ENCODE measurements at places on chromosomes 1 and 21. TPM values are rescaled to one million over a fixed set of nuclear protein-coding genes. Genes with fewer than 3 reads are reported as not detected.

DNA sequence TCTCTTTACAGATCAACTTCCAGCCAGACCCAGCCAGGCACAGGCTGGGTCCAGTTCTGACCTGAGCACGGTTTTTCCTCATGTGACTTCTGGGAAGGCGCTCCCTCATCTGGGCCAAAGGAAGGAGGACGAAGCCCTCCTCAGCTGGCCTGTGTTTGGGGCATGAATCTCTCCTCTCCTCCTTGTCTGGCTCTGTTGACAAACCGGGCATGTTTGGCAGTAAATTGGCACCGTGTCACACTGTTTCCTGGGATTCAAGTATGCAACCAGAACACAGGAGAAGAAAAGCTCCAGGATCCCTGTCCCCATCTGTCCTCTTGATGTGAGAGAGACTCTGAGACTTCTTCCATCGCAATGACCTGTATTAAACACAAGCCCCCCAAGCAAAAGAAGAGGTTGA lies 18.3 kb downstream of the NECAP2 start:
- no peak for DNase-seq
- no peak overlapping the region for H3K4me3 ChIP-seq
- H3K27ac ChIP-seq = no peak overlapping the region

- H3K36me3 ChIP-seq = no peaks in the 10 kb centered on the region
- H3K4me3 ChIP-seq = no peak overlapping the region
- no peaks in the 10 kb centered on the region for H3K27me3 ChIP-seq
These were observed 52.2 kb downstream of the PTPRC start for GRCh38 chr1:198691063-198691462.

GRCh38 chr1:54220004-54220811 lies 20.2 kb downstream of the MRPL37 start:
- DNase-seq = no peak
- no peak overlapping the region for H3K27ac ChIP-seq
- peaks cover 2% of the 10 kb centered on the region for H3K4me1 ChIP-seq
- no peaks in the 10 kb centered on the region for H3K27me3 ChIP-seq
- no peak overlapping the region for H3K4me3 ChIP-seq
- peaks cover 93% of the 10 kb centered on the region for H3K36me3 ChIP-seq

DNA sequence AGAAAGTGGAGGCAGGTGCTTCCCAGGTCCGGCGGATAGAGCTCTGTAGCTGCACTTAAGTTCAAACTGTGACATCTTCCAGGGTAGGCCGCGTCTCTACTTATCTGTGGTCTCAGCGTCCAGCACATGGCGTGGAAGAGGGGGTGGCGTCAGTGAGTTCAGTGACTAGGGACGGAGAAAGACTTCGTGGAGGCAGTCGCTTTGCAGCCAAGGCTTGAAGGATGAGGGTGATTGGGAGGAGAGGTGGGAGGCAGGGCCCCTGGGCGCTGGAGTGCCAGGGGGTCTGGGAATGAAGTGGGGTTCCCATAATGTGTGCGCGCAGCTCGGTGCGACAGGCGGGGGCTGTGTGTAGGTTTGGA lies 444 bp upstream of the AGO1 start:
- no peaks in the 10 kb centered on the region for H3K36me3 ChIP-seq
- H3K27ac ChIP-seq = no peak overlapping the region
- DNase-seq = no peak
- H3K4me3 ChIP-seq = no peak overlapping the region
- no peaks in the 10 kb centered on the region for H3K27me3 ChIP-seq

GRCh38 chr21:45598109-45598508 lies 45.4 kb upstream of the PCBP3 start:
- no peak for DNase-seq
- no peaks in the 10 kb centered on the region for H3K4me1 ChIP-seq
- H3K27ac ChIP-seq = no peak overlapping the region
- no peak overlapping the region for H3K4me3 ChIP-seq
- no peaks in the 10 kb centered on the region for H3K27me3 ChIP-seq
- H3K36me3 ChIP-seq = no peaks in the 10 kb centered on the region

- no peaks in the 10 kb centered on the region for H3K27me3 ChIP-seq
- DNase-seq = peak; percentile 35
- H3K4me1 ChIP-seq = peaks cover 6% of the 10 kb centered on the region
- no peak overlapping the region for H3K4me3 ChIP-seq
These were observed 3.7 kb downstream of the SLAMF1 start for GRCh38 chr1:160643138-160643537.

- H3K27me3 ChIP-seq = no peaks in the 10 kb centered on the region
- H3K4me3 ChIP-seq = no peak overlapping the region
- DNase-seq = no peak
- no peaks in the 10 kb centered on the region for H3K36me3 ChIP-seq
- H3K27ac ChIP-seq = no peak overlapping the region
These were observed 8.7 kb downstream of the PLA2G5 start for GRCh38 chr1:20078711-20079110.

- no peaks in the 10 kb centered on the region for H3K36me3 ChIP-seq
- peaks cover 27% of the 10 kb centered on the region for H3K4me1 ChIP-seq
- H3K27ac ChIP-seq = no peak overlapping the region
- H3K27me3 ChIP-seq = no peaks in the 10 kb centered on the region
These were observed 30.1 kb downstream of the ATF3 start for GRCh38 chr1:212638492-212639151.

- no peaks in the 10 kb centered on the region for H3K36me3 ChIP-seq
- peaks cover 28% of the 10 kb centered on the region for H3K4me1 ChIP-seq
- peak overlapping the region; percentile 50 for H3K27ac ChIP-seq
- DNase-seq = peak; percentile 83
- no peaks in the 10 kb centered on the region for H3K27me3 ChIP-seq
These were observed 102.6 kb downstream of the ADSS2 start for GRCh38 chr1:244349103-244349531.

- no peak overlapping the region for H3K4me3 ChIP-seq
- no peak overlapping the region for H3K27ac ChIP-seq
- no peaks in the 10 kb centered on the region for H3K4me1 ChIP-seq
- DNase-seq = no peak
- H3K36me3 ChIP-seq = no peaks in the 10 kb centered on the region
These were observed 29.9 kb upstream of the LYPLAL1 start for GRCh38 chr1:219143735-219144134.

DNA sequence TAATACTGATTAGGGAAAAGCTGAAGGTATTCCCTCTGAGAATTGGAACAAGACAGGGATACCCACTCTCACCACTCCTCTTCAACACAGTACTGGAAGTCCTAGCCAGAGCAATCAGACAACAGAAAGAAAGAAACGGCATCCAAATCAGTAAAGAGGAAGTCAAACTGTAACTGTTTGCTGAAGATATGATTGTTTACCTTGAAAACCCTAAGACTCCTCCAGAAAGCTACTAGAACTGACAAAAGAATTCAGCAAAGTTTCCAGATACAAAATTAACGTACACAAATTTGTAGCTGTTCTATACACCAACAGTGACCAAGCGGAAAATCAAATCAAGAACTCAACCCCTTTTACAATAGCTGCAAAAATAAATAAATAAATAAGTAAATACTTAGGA lies 78.6 kb downstream of the EXTL2 start:
- H3K27ac ChIP-seq = no peak overlapping the region
- no peaks in the 10 kb centered on the region for H3K4me1 ChIP-seq
- no peak for DNase-seq

DNA sequence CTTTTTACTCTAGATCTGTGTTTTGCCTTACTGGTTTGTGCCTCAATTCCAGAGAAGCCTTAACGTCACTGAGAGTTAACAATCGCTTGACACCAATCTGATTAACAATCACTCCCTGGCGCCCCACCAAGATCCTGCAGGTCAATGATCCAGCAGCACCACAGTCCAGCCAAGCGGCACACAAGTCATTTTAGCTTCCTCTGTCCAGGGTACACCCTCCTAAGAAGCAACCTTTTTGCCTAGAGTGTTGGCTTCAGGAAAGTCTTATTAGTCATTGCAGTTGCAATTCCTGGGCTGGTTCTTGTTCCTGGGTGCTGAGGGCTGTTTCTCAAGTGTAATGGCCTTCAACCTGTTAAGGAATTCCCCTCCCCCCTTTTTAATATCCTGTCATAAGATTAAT lies 323.0 kb upstream of the USP25 start:
- H3K36me3 ChIP-seq = no peaks in the 10 kb centered on the region
- no peak overlapping the region for H3K27ac ChIP-seq
- H3K4me1 ChIP-seq = no peaks in the 10 kb centered on the region
- no peaks in the 10 kb centered on the region for H3K27me3 ChIP-seq
- no peak overlapping the region for H3K4me3 ChIP-seq

- no peak overlapping the region for H3K27ac ChIP-seq
- H3K4me1 ChIP-seq = no peaks in the 10 kb centered on the region
- no peak overlapping the region for H3K4me3 ChIP-seq
- DNase-seq = no peak
These were observed 40.7 kb upstream of the HLX start for GRCh38 chr1:220838578-220838977.

DNA sequence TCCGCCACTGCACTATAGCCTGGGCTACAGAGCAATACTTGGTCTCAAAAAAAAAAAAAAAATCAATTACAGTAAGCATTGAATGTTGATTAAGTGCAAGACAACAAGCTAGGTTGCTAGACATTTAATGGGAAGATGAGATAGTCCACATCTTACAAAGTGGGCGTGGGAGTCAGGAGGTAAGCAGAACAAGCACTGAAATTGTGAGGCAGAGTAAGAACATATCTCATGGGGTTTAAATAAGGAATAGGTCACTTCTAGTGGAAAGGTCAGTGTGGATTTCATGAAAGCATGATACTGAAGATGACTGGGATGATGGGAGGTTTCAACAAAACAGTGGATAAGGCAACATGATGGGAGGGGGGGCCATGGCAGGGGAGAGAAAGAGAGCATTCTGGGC lies 1.9 kb upstream of the OLFML2B start:
- H3K4me3 ChIP-seq = no peak overlapping the region
- H3K4me1 ChIP-seq = no peaks in the 10 kb centered on the region
- no peak for DNase-seq
- no peaks in the 10 kb centered on the region for H3K36me3 ChIP-seq
- no peak overlapping the region for H3K27ac ChIP-seq
- H3K27me3 ChIP-seq = no peaks in the 10 kb centered on the region

- no peak overlapping the region for H3K4me3 ChIP-seq
- DNase-seq = no peak
- H3K27me3 ChIP-seq = no peaks in the 10 kb centered on the region
- no peaks in the 10 kb centered on the region for H3K36me3 ChIP-seq
- no peak overlapping the region for H3K27ac ChIP-seq
These were observed 92.9 kb downstream of the LTN1 start for GRCh38 chr21:28899744-28900143.

DNA sequence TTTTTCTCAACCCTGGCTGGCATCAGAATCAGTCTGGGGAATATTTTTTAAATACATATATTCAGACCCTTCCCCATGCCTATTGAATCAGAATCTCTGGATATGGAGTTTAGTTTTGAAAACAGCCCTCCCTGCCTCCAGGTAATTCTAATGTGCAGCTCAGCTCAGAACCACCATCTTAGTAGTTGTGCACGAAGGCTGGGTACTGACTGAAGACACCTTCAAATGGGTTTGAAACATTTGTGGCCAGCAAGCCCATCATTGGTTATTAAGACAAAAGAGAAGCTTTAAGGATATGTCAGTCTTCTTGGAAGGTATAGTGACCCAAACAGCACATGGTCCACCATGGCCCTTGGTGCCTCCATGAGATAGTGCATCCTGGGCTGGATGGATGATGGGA lies 7.1 kb downstream of the LRRC8D start:
- DNase-seq = no peak
- no peak overlapping the region for H3K4me3 ChIP-seq
- no peaks in the 10 kb centered on the region for H3K36me3 ChIP-seq
- no peaks in the 10 kb centered on the region for H3K27me3 ChIP-seq
- H3K4me1 ChIP-seq = no peaks in the 10 kb centered on the region

GRCh38 chr1:43303471-43304313 lies 2.9 kb downstream of the TIE1 start:
- DNase-seq = no peak
- peaks cover 3% of the 10 kb centered on the region for H3K36me3 ChIP-seq
- H3K27me3 ChIP-seq = no peaks in the 10 kb centered on the region
- H3K4me3 ChIP-seq = no peak overlapping the region
- no peak overlapping the region for H3K27ac ChIP-seq
- no peaks in the 10 kb centered on the region for H3K4me1 ChIP-seq

GRCh38 chr1:61132645-61133334 lies 50.4 kb downstream of the NFIA start:
- H3K27ac ChIP-seq = no peak overlapping the region
- H3K4me3 ChIP-seq = no peak overlapping the region
- H3K36me3 ChIP-seq = no peaks in the 10 kb centered on the region
- no peak for DNase-seq

- H3K4me1 ChIP-seq = peaks cover 22% of the 10 kb centered on the region
- H3K27me3 ChIP-seq = no peaks in the 10 kb centered on the region
- DNase-seq = peak; percentile 25
- peak overlapping the region; percentile 99 for H3K4me3 ChIP-seq
These were observed 1.4 kb downstream of the WDR26 start for GRCh38 chr1:224433041-224433691.

DNA sequence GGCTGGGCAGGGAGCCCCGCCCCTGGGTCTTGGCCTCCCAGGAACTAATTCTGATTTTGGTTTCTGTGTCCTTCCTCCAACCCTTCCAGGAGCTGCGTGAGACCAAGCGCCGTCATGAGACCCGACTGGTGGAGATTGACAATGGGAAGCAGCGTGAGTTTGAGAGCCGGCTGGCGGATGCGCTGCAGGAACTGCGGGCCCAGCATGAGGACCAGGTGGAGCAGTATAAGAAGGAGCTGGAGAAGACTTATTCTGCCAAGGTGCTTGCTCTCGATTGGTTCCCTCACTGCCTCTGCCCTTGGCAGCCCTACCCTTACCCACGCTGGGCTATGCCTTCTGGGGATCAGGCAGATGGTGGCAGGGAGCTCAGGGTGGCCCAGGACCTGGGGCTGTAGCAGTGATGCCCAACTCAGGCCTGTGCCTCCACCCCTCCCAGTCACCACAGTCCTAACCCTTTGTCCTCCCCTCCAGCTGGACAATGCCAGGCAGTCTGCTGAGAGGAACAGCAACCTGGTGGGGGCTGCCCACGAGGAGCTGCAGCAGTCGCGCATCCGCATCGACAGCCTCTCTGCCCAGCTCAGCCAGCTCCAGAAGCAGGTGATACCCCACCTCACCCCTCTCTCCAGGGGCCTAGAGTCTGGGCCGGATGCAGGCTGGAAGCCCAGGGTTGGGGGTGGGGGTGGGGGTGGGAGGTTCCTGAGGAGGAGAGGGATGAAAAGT lies 18.5 kb upstream of the SEMA4A start:
- peaks cover 8% of the 10 kb centered on the region for H3K4me1 ChIP-seq
- H3K27me3 ChIP-seq = no peaks in the 10 kb centered on the region
- no peak overlapping the region for H3K4me3 ChIP-seq
- no peak for DNase-seq

DNA sequence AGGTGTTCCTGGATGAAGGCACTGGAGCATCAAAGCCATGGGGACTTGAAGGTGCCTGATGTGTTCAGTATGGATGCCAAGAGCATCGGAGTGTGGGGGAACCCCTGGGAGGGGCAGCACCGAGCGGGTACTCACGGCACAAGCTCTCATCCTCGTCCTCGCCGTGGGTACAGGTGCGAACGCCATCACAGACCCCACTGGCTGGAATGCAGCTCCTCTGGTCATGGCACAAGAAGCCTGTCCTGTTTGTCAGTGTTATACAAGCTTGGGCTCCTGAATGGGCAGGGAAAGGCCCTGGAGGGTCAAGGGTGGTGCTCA lies 6.0 kb downstream of the LDLRAD1 start:
- no peak overlapping the region for H3K4me3 ChIP-seq
- no peak overlapping the region for H3K27ac ChIP-seq
- no peaks in the 10 kb centered on the region for H3K27me3 ChIP-seq

VPS26C gene
- 48.1 TPM for polyA plus RNA-seq

LENEP gene
- polyA plus RNA-seq = 0.64 TPM

HMCN1 gene
- 1.9 TPM for polyA plus RNA-seq

MPZ gene
- polyA plus RNA-seq = 0.67 TPM

TNFAIP8L2 gene
- polyA plus RNA-seq = 5.0 TPM

SLC9C2 gene
- not detected for polyA plus RNA-seq

CFAP45 gene
- 1.1 TPM for polyA plus RNA-seq

SNX7 gene
- polyA plus RNA-seq = 39.4 TPM

FAM72A gene
- 1.6 TPM for polyA plus RNA-seq

THEM5 gene
- polyA plus RNA-seq = 0.32 TPM

Measured in small intestine (tissue), 16 donors.